ENCODE measurements at places on chromosomes 6 and 20. TPM values are rescaled to one million over a fixed set of nuclear protein-coding genes. Genes with fewer than 3 reads are reported as not detected.

GRCh38 chr6:43940071-43940392 lies 170.0 kb downstream of the VEGFA start:
- DNase-seq = no peak

DNA sequence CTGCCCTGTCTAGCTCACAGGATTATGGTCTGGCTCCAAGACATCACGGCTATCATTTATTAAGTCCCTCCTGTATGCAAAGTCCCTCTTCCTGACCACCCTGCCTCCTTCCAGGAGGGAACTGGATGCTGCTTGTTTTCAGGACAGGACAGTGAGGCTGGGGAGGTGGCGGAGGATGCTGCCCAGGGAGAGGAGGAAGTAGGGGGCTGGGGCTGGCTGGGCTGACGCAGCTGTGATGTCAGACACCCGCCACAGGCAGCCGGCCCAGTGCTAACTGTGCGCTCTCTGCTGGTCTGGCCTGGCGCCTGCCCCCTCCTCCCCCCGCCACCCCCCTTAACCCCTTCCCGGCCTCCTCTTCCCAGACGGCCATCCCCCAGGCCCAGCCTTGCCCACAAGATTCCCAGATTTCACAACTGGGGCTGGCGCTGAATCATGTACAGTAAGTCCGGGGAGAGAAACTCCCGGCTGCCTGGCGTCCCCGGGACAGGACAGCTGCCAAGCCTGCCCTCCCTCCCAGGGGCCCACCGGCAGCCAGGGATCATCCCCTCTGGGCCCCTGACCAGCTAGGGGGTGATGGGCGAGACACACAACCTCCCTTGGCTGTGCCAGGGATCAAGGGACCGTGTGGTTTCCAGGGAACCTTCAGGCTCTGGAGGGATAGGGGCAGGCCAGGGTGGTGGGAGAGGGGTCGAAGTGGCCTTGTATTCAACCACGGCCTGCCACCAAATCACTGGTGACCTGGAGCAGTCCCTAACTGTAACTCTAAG lies 118.1 kb downstream of the CEBPB start:
- DNase-seq = no peak

- no peak for DNase-seq
These were observed 258.0 kb downstream of the ATXN1 start for GRCh38 chr6:16503241-16503775.

GRCh38 chr20:45892828-45893500 lies 1.8 kb downstream of the CTSA start:
- DNase-seq = no peak

- no peak for DNase-seq
These were observed 28.6 kb upstream of the PCMTD2 start for GRCh38 chr20:64226686-64227580.

DNA sequence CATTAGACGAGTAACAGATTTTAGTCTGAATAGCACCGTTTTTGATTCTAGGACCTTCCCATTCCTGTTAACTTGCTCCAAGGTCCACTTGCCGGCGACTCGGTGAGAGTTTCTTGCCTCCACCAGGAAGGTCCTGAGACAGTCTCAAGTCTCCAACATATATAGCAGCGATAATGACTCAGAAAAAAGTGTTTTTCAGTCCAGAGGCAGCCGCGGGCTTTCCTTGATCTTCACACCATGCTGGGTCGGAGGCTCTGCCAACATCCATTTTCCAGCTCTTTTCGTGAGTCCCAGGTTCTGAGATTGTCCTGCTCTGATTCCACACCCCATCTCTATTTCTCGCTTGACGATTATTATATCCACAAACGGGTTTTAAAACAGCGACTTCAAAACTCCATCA lies 170.5 kb downstream of the GPX5 start:
- no peak for DNase-seq

DNA sequence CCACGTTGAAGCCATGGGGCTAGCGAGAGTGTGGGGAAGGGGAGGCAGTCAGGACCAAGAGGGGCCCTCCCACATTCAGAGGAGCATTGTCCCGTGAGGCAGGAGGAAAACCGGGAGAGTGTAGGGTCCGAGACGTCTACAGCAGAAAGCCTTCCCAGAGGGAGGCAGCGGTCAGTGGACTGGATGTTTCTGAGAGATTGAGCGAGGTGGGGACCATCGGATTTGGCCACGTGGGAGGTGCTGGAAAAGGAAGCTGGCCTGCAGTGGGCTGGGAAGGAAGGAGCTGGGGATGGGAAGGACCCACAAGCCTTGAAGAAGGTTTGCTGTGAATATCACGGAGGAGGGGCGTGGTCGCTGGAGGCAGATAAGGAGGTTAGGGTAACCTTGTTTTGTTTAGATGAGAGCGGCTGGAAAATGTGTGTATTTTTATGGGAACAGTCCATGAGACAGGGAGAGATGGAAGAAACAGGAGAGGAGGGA lies 119.0 kb upstream of the RNF24 start:
- DNase-seq = no peak

The SEMG1 gene
- polyA plus RNA-seq = not detected

The RAET1L gene
- polyA plus RNA-seq = not detected

The HFE gene
- 8.7 TPM for polyA plus RNA-seq
